ENCODE measurements at places on chromosomes 2 and 18. TPM values are rescaled to one million over a fixed set of nuclear protein-coding genes. Genes with fewer than 3 reads are reported as not detected.
A peak's percentile ranks its signal among the peaks of the same experiment; 100 is the strongest.

DNA sequence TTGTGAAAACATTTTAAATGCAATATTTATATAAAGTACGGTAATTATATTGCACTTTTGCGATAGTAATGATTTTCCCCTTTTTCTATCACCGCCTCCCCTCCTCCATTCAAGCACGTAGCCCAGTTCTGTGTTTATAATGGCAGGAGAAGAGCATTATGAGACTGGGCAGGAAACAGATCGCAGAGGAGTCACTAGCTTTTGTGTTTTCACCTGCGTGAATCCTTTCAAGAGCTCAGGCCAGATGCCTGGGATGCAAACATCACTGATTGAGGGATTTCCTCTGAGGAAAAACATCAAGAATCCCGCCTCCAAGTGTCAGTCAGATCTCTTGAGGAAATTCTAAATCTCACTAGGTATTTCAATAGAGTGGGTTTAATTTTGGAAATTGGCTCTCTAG is 178.4 kb upstream of the FN1 start:
- no peaks in the 10 kb centered on the region for H3K27me3 ChIP-seq
- H3K27ac ChIP-seq = no peak overlapping the region
- no peaks in the 10 kb centered on the region for H3K4me1 ChIP-seq
- no peak overlapping the region for H3K4me3 ChIP-seq
- DNase-seq = no peak

GRCh38 chr2:232633413-232634205 is at the start of gene EFHD1:
Gene EFHD1, plus strand, starts transcription at chr2:232633604. Its CDS starts 101 bp downstream, at chr2:232633705.
- H3K4me1 ChIP-seq = no peaks in the 10 kb centered on the region
- no peaks in the 10 kb centered on the region for H3K36me3 ChIP-seq
- peaks cover 22% of the 10 kb centered on the region for H3K27me3 ChIP-seq
- peak; percentile 87 for DNase-seq
- peak within 1 kb of the TSS; percentile 81 for H3K4me3 ChIP-seq

- H3K27ac ChIP-seq = no peak overlapping the region
- peak overlapping the region; percentile 77 for H3K4me3 ChIP-seq
- H3K36me3 ChIP-seq = no peaks in the 10 kb centered on the region
- no peak for DNase-seq
Observed at GRCh38 chr18:76452357-76452756, 42.7 kb downstream of the ZNF516 start.

- DNase-seq = no peak
- no peak overlapping the region for H3K27ac ChIP-seq
- no peaks in the 10 kb centered on the region for H3K27me3 ChIP-seq
Observed at GRCh38 chr2:129024796-129025195, 706.1 kb upstream of the HS6ST1 start.

GRCh38 chr18:8084160-8084559 is 517.0 kb downstream of the PTPRM start:
- DNase-seq = peak; percentile 82
- no peaks in the 10 kb centered on the region for H3K4me1 ChIP-seq
- H3K27me3 ChIP-seq = no peaks in the 10 kb centered on the region
- H3K27ac ChIP-seq = no peak overlapping the region
- no peaks in the 10 kb centered on the region for H3K36me3 ChIP-seq

- peak; percentile 24 for DNase-seq
- H3K27me3 ChIP-seq = no peaks in the 10 kb centered on the region
- H3K27ac ChIP-seq = no peak overlapping the region
- H3K4me3 ChIP-seq = no peak overlapping the region
- no peaks in the 10 kb centered on the region for H3K4me1 ChIP-seq
Observed at GRCh38 chr2:824954-825353, 125.7 kb upstream of the SNTG2 start.

DNA sequence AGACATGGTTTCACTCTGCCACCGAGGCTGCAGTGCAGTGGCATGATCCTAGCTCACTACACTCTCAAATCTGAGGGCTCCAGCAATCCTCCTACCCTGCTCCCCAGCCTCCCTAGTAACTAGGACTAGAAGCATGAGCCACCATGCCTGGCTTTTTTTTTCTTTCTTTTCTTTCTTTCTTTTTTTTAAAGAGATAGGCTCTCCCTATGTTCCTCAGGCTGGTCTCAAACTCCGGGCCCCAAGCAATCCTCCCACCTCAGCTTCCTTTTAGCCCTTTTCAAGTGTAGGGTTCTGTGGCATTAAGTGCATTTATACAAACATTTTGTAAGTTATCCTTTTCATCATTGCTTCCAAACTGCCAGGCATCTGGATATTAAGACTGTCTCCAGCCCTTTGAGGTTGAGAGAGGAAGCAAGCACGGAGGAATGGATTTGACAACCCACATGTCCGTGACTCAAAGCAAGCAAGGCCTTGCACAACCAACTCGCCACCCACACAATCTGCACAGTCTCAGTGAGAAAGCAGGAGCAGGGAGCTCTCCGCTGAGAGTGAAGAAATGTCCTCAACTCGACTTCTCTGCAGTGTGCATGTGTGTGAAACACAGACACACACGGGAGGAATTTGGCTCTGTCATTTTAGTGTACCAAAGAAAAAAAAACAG is 65.6 kb downstream of the ATP8B1 start:
- no peaks in the 10 kb centered on the region for H3K27me3 ChIP-seq
- H3K27ac ChIP-seq = no peak overlapping the region
- H3K4me1 ChIP-seq = no peaks in the 10 kb centered on the region

DNA sequence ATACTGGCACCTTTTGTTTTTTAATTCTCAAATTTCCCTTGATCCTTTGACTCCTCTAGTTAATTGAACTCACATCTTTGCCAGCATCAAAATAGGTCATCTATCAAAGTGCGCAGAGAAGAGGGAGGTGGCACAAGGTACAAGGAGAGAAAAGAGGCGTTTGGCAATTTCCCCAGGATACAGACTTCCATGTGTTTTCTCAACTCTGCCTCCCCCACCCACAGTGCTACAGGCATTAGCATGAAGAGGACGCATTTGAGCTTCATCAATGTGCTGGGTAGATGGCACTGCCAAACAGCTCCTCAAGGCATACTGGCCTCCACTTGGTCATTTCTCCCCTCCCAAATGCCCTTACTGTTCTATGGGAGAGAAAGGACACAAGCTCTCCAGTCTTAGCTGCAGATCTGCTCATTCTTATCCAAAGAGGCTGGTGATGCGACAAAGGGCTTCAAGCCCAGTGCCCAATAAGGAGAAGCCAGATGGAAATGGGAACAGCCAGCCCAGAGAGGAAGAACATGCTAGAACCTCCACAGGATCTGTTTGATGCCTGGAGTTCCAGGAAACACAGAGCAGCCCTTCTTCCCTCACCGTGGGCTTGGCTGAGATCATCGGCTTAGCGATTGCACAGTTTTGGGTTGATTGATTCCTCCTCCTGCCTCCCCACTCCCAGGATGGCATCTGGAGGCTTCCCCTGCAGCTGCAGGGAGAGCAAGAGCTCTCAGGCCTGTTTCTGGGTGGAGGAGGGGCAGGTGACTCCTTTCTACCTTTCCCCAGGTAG is 144.7 kb upstream of the SMAD2 start:
- no peak for DNase-seq
- no peaks in the 10 kb centered on the region for H3K36me3 ChIP-seq
- H3K27ac ChIP-seq = no peak overlapping the region
- H3K4me3 ChIP-seq = no peak overlapping the region

GRCh38 chr2:199382091-199382490 is 75.6 kb downstream of the SATB2 start:
- H3K4me1 ChIP-seq = no peaks in the 10 kb centered on the region
- DNase-seq = no peak
- H3K27me3 ChIP-seq = no peaks in the 10 kb centered on the region
- no peak overlapping the region for H3K27ac ChIP-seq
- no peak overlapping the region for H3K4me3 ChIP-seq
- H3K36me3 ChIP-seq = no peaks in the 10 kb centered on the region

GRCh38 chr2:143629340-143629739 is 500.1 kb downstream of the ARHGAP15 start:
- no peak for DNase-seq
- H3K4me3 ChIP-seq = no peak overlapping the region
- H3K36me3 ChIP-seq = peaks cover 3% of the 10 kb centered on the region
- H3K27me3 ChIP-seq = no peaks in the 10 kb centered on the region
- no peak overlapping the region for H3K27ac ChIP-seq
- H3K4me1 ChIP-seq = no peaks in the 10 kb centered on the region

- H3K27me3 ChIP-seq = no peaks in the 10 kb centered on the region
- H3K4me3 ChIP-seq = no peak overlapping the region
- no peaks in the 10 kb centered on the region for H3K4me1 ChIP-seq
- no peak for DNase-seq
Observed at GRCh38 chr18:59400407-59400806, 41.3 kb upstream of the LMAN1 start.

DNA sequence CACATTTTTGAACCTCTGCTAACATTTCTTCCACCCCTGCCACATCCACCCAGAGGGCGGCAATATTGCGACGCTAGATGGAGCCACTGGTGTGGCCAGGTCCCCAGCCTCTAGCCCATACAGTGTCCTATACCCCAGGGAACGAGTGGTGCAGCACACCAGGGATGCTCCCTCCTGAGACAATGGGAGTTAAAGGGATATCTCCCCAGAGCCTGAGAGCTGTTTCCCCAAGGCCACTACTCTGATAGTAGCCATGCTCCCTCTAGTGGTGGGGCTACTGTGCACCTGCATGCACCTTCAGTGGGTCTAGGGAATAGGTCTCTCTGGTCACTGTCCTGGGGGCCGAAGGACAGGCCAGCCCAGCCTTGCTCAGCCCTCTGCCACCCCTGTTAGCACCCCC is 336.4 kb upstream of the FSHR start:
- H3K4me1 ChIP-seq = no peaks in the 10 kb centered on the region
- no peaks in the 10 kb centered on the region for H3K27me3 ChIP-seq
- H3K36me3 ChIP-seq = no peaks in the 10 kb centered on the region
- peak; percentile 88 for DNase-seq
- no peak overlapping the region for H3K27ac ChIP-seq
- H3K4me3 ChIP-seq = no peak overlapping the region

GRCh38 chr2:209523867-209524266 is 100.0 kb downstream of the MAP2 start:
- H3K4me3 ChIP-seq = no peak overlapping the region
- DNase-seq = no peak
- H3K27me3 ChIP-seq = peaks cover 7% of the 10 kb centered on the region
- H3K27ac ChIP-seq = no peak overlapping the region

- H3K4me1 ChIP-seq = no peaks in the 10 kb centered on the region
- no peak overlapping the region for H3K4me3 ChIP-seq
- no peak for DNase-seq
- H3K27ac ChIP-seq = no peak overlapping the region
- no peaks in the 10 kb centered on the region for H3K36me3 ChIP-seq
- H3K27me3 ChIP-seq = no peaks in the 10 kb centered on the region
Observed at GRCh38 chr18:39415471-39415870, 1849.9 kb upstream of the CELF4 start.

GRCh38 chr2:175136334-175137215 is 31.4 kb downstream of the ATF2 start:
- H3K36me3 ChIP-seq = peaks cover 39% of the 10 kb centered on the region
- DNase-seq = no peak

GRCh38 chr2:84223191-84223590 is 235.9 kb downstream of the SUCLG1 start:
- H3K4me1 ChIP-seq = no peaks in the 10 kb centered on the region
- peaks cover 12% of the 10 kb centered on the region for H3K36me3 ChIP-seq
- H3K4me3 ChIP-seq = no peak overlapping the region
- no peak overlapping the region for H3K27ac ChIP-seq
- no peak for DNase-seq
- H3K27me3 ChIP-seq = no peaks in the 10 kb centered on the region

- H3K27ac ChIP-seq = no peak overlapping the region
- no peaks in the 10 kb centered on the region for H3K27me3 ChIP-seq
- no peak overlapping the region for H3K4me3 ChIP-seq
- no peaks in the 10 kb centered on the region for H3K4me1 ChIP-seq
- no peak for DNase-seq
- H3K36me3 ChIP-seq = no peaks in the 10 kb centered on the region
Observed at GRCh38 chr2:118577202-118577601, 270.2 kb downstream of the EN1 start.

DNA sequence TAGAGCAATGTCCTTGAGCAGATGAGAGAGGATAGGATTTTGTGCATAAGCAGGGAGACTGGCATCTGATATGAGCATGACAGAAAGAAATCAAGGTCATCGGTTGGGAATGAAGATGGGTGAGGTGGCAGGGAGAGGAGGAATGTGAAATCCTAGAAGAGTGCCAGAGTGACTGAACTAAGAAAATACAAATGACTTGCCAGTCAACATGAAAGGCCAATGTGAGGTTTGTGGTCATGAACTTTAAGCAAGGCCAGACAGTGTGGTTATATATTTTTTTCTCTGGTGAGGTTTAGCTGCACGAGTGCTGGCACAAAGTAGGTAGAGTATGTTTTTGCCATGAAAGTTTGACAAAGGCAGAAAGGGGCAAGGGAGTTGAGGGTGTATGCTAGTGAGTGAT is 21.2 kb downstream of the QPCT start:
- DNase-seq = no peak
- H3K27ac ChIP-seq = no peak overlapping the region
- no peaks in the 10 kb centered on the region for H3K4me1 ChIP-seq
- H3K27me3 ChIP-seq = no peaks in the 10 kb centered on the region

GRCh38 chr2:3962719-3963118 is 259.3 kb downstream of the DCDC2C start:
- H3K27me3 ChIP-seq = no peaks in the 10 kb centered on the region
- no peak overlapping the region for H3K4me3 ChIP-seq
- H3K27ac ChIP-seq = no peak overlapping the region

- no peak for DNase-seq
- no peak overlapping the region for H3K27ac ChIP-seq
- H3K4me3 ChIP-seq = no peak overlapping the region
- no peaks in the 10 kb centered on the region for H3K27me3 ChIP-seq
Observed at GRCh38 chr2:223262946-223263345, 211.0 kb downstream of the KCNE4 start.

- H3K27ac ChIP-seq = no peak overlapping the region
- H3K36me3 ChIP-seq = no peaks in the 10 kb centered on the region
- no peak overlapping the region for H3K4me3 ChIP-seq
- no peaks in the 10 kb centered on the region for H3K27me3 ChIP-seq
- peak; percentile 90 for DNase-seq
Observed at GRCh38 chr2:231677632-231678104, 30.7 kb upstream of the PTMA start.

DNA sequence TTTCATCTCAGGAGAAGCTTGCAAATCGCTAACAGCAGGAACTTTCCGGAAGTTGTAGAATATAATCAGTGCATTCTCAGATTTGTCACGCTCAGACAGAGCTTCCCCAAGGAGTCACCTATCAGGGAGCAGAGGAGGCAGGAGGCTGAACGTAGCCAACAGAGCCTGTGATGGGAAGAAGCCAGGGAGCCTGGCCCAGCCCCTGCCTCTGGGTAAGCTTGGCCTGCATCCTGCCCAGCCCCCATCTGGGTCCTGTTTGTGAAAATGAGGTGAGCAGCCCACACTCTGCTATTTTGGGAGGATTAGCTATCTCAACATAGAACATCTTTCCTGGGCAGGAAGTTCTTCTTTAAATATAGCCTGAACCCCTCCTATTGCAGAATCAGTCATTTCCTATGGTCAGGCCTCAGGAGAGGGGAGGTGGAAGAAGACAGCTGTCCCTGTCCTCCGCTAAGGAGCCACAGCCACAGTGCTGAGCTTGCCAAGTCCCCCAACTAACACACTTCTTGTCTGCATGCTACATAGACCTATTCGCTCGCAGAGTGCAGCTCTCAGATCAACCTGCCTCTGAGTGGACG is 19.2 kb upstream of the PKDCC start:
- no peak for DNase-seq
- no peak overlapping the region for H3K27ac ChIP-seq
- H3K4me1 ChIP-seq = peaks cover 26% of the 10 kb centered on the region
- peaks cover 2% of the 10 kb centered on the region for H3K27me3 ChIP-seq
- no peak overlapping the region for H3K4me3 ChIP-seq

The CENPA gene
- 21.4 TPM for total RNA-seq

The PPP1R1C gene
- total RNA-seq = 4.0 TPM

The LONRF2 gene
- total RNA-seq = 2.7 TPM

The CAB39 gene
- total RNA-seq = 42.7 TPM

The HPCAL1 gene
- total RNA-seq = 4.7 TPM

The ATP6V1B1 gene
- not detected for total RNA-seq

The AMER3 gene
- total RNA-seq = 0.59 TPM

The EMX1 gene
- total RNA-seq = 0.72 TPM

The TMEM178A gene
- 7.5 TPM for total RNA-seq

The RIT2 gene
- 1.3 TPM for total RNA-seq

All from H9 (cell line).